Stimulated activated CD8-positive, alpha-beta memory T cell treated with anti-CD3 and anti-CD28 coated beads, Interleukin-7, amount 100 ng/mL, for 24 hours (primary cell): ENCODE measurements at places on chromosomes 7 and 10.

DNA sequence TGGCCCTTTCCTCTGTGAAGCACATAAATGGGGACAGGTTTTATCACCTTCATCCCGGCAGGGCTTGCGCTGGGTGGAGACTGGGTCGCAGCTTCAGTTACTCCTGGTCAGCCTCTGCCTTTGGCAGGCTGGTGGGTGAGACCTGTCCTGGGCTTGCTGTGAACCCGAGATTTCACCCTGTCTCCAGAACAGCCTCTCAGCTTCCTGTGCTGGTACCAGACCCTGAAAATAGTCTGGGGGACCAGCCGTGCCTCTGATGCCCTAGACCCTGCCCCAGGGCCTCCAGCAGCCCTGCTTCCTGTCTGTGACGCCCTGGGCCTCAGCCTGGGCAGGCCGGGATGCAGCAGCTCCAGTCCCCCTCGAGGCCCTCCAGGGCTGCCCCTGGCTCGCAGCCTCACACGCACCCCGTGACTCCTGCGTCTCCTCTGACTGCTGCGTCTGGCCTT is 13.2 kb upstream of the PWWP2B start:
- no peak for DNase-seq

GRCh38 chr7:30139836-30140384 is 5.1 kb downstream of the MTURN start:
- DNase-seq = no peak

DNA sequence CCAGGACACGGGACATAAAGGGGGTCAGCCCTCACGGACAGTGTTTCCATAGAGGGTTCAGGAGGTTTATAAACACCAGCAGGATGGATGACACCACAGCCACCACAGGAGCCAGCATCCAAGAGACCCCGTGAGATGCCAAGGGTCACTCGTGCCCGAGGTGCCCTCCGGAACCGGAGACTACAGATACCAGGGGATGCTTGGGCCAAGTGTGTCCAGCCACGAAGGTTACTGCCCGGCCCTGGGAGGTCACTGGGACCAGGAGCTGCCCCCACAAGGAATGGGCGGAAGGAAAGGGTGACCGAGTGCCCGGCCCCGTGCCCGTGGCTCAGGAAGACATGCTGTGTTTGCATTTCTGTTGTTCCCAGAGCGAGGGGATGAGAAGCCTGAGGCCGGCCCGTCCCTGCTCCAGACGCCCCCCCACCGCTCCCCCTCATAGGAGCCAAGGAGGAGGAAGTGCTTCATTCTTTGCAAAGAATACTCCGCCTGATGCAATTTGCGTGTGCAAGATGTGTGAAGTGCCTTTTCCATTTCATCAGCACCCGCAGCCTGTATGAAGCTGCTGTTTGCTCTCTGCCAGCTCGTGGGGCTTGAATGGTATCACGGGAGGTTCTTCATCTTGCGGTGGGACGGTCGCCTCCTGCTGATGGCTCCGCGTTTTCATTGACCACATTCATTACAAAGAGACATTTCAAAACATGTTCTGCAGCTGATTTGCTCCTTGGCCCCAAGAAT is 176.4 kb downstream of the ELFN1 start:
- DNase-seq = no peak

DNA sequence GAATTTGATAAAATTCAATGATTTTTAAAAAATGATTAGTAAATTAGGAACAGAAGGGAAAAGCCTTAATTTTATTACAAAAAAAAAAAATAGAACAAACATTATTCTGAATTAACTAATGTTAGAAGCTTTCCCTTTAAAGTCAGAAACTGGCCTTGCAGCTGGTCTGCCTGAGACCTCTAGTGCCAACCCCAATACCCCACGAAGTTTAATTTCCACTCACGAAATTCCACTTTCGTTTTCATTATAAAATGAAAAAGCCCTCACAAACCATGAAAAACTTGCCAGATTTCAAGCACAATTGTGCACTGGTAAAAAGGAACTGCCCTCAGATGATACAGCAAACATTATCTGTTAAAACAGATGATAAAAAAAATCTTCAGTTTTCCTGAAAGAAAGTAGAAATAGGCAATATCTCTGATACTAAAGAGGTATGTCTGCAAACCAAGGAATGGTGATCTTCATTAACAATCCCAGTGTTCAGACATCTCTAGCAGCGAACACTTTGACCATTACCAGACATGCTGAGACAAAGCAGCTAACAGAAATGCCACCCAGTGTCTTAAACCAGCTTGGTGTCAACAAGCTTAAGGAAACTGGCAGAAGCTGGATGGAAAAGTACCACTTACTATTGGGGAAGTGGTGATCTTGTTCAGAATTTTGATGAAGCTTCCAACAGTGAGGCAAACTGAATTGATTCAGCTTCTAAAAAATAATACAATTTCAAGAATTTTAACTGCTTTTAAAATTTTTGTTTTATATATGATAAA is 80.2 kb downstream of the PALS2 start:
- DNase-seq = no peak

GRCh38 chr7:148854983-148855382 is 29.1 kb downstream of the EZH2 start:
- DNase-seq = no peak

DNA sequence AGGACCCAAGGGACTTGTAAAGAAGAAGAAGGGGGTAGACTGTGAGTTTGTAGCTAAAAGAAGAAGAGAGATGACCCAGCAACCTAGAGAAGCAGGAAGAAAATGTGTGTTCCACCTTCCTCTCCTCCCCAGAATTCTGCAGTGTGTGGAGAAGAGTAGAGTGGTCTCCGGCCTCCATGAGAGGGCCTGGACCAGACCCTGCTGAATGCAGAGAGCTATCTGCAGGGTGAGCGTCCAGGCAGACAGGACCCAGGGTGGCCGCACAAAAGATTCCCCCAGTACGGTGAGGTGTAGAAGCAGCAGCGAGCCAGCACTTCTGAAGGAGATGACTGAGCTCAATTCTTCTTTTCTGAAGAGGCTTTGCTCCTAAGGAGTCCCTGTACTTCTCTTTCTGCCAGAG is 239.7 kb upstream of the ANKRD30A start:
- no peak for DNase-seq

GRCh38 chr7:63080831-63081230 is 917.8 kb upstream of the ZNF722 start:
- no peak for DNase-seq

DNA sequence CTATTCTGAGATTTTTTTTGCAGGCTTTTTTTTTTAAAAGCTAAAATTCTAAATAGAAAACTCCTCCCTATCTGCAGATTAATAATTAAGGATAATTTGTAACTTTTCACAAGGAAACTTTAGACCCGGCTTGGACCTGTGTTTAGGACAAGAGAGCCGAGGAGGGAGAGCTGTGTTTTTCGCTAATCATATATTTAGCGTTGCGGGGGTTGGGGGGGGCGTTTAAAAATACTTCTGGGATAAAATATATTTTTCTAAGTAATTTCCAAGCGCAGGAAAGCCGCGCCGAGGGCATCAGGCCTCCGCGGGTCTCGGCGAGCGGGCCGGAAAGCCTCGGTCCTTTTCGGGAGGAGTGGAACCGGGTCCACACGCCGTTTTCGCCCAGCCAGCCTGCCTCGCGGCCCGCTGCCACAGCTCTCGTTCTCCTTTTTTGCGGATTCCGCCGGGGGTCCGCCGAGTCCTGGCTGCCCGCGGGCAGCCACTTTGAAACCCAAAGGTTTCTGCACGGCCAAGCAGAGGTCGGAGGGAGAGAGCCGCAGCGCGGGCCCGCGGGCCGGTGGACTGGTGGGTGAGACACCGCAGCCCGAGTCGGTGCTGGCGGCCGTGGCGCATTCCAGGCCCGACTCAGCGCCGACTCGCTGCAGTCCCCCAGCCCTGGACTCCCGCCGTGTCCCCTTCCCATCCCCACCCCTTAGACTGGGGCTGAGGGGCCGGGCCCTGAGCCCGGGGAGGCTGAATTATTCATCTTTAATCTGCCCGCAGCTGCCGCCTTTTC is 2.3 kb downstream of the PAX2 start:
- no peak for DNase-seq

DNA sequence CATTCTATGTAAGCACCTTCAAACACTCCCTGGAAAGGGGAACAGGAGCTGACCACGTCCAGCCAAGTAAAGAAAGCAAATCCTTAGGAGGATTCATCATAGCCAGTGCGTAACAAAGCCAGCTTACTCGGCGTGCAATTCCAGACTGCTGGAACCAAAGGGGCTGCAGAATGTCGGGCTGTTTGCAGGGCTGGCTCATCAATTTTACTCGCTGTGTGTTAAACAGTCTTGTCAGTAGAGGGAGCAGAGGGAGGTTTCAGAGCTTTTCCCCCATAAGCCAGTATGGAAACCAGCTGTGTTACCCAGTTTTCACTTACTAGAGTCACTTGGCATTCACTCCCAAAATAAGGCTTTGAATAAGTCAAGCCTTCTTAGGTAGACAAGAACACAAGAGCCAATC is 127.1 kb downstream of the KMT2E start:
- DNase-seq = no peak

DNA sequence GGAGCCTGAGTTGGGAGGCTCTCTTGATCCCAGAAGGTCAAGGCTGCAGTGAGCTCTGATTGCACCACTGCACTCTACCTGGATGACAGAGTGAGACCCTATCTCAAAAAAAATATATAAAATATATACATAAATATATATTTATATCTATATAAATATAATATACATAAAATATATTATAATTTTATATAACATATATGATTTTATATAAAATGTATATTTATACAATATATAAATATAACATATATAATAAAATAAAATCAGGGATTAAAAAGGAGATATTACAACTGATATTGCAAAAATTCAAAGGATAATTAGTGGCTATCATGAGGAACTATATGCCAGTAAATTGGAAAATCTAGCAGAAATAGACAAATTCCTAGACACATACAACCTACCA is 353.5 kb upstream of the HPS1 start:
- DNase-seq = no peak

GRCh38 chr10:132539431-132539839 is 1.8 kb downstream of the INPP5A start:
- DNase-seq = no peak

DNA sequence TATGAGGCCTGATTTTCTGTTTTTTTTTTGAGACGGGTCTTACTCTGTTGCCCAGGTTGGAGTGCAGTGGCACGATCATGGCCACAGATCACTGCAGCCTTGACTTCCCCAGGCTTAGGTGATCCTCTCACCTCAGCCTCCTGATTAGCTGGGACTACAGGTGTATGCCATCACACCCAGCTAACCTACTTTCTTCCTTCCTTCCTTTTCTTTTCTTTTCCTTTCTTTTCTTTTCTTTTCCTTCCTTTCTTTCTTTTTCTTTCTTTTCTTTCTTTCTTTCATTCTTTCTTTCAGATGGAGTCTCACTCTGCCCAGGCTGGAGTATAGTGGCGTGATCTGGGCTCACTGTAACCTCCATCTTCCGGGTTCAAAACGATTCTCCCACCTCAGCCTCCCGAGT is 3.8 kb downstream of the SRRT start:
- DNase-seq = no peak

DNA sequence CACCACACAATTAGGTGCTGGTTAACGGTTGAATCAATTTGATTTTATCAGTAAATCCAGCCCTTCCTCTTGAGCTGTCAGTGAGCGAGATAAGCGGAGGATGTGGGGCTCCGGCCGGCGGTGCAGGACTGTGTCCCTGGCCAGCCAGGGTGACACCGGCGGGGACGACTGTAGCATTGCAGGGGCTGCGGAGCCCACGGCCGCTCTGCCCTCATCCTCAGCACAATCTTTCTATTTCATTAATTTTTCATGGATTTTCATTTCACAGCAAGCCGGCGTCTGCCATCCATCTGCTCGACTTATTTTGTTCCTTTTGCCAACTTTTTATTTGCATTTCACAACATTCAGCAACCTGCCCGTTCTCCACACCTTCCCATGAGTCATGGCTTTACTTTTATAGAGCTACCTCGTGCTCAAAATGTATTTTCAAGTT is 4.7 kb downstream of the ADARB2 start:
- DNase-seq = no peak

GRCh38 chr10:43691485-43691884 is 42.8 kb upstream of the ZNF32 start:
- DNase-seq = no peak

DNA sequence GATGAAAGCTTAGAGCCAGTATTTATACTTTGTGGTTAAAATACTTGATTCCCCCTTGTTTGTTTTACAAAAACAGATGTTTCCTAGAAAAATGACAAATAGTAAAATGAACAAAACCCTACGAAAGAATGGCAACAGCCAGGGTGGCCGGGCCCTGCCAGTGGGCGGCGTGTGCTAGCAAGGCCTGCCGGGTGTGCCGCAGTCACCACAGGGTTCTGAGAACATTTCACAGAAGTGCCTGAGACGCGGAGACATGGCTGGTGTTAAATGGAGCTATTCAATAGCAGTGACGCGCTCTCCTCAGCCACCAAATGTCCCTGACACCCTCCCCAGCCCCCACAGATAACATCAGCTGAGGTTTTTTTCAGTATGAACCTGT is 14.5 kb downstream of the GPR146 start:
- DNase-seq = no peak

DNA sequence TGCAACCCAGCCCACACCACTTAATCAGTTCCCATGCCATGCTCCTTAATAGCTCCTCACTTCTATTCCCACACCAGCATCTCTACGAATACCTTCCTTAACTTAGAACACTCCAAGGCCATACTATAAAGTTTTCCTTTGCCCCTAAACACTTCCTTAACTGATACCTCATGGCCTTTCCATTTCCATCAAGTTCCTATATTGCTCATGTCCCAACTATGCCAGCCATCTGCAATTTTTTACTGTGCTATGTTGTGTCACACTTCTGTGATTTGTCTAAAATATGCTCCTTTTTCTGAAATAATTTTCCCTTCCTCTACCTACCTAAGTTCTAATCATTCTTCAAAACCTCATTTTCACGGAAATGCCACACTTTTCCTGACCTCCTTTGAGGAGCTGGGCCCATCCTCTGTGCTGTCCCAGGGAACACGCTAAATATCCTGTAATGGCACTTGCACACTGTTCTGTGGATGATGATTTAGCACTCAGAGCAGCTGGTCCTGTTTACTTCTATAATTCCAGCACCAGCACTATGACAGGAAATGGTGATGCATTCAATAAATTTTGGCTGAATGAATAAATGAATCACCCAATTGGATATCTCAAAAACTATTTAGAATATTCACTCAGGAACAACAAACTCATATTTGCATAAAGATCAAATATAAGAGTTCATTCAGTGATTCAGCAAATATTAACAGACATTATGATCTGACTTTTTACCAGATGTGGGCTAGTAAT is 266.5 kb upstream of the HGF start:
- DNase-seq = no peak

- no peak for DNase-seq
Observed at GRCh38 chr10:58773944-58774343, 261.3 kb downstream of the BICC1 start.

- DNase-seq = no peak
Observed at GRCh38 chr10:133139551-133140065, 20.4 kb upstream of the KNDC1 start.

DNA sequence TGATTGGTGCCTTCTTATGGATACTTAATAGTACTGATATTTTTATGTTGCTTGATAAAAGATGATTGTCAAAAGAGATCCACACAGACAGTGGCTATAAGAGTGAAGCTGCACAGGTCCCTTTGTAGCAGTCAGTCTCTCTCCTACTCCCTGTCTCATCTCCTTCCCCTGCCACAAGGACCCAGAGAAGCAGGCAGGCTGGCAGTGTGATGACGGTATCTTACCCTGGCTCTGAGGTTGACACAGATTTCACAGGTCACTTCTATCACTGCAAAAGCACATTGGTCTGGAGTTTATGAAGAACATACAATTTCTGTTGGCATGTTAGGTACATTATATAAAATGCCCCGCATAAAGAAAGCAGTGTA is 64.4 kb upstream of the AHR start:
- no peak for DNase-seq
